ENCODE measurements at places on chromosomes 7 and 10.

GRCh38 chr10:64014281-64014680, 493.1 kb downstream of the REEP3 start:
- no peak for DNase-seq

- no peak for DNase-seq
Observed at GRCh38 chr7:129781928-129782817, 170.6 kb downstream of the UBE2H start.

GRCh38 chr7:86913709-86914108, 145.7 kb downstream of the ELAPOR2 start:
- peak; percentile 15 for DNase-seq

DNA sequence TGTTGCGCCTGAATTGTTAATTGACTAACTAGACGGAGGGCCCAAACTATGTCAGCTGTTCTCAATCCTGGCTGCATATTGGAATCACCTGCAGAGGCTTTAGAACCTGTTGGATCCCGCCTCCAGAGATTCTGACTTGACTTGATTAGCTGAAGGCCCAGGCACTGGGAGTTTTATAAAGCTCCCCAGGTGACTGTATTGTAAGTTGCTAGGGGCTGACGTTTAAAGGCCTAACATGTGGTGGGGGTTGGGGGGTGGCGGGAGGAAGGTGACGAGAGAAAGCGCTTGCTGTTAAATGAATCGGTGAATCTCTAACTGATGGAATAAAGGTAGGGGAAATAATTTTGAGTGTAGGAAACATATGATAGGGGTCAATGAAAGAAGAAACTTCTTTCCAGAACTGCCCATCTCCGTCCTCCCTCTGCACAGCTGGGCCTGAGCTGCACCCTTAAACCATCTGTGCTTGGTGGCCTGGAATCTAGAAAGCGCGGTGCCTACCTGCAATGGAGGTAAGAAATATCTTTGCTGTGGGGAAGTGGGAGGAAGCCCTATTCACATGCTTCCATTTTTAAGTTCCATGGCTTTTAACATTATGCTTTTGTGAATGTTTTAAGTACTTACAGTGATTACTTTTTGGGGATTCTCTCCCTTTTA, 225.0 kb upstream of the FAM3C start:
- no peak for DNase-seq

GRCh38 chr7:27241189-27242056, 1.2 kb upstream of the EVX1 start:
- no peak for DNase-seq

- DNase-seq, result peak; percentile 74
Observed at GRCh38 chr10:84429926-84430520, 101.6 kb downstream of the CCSER2 start.

GRCh38 chr10:88833723-88834122, 17.9 kb downstream of the ANKRD22 start:
- DNase-seq, result no peak

DNA sequence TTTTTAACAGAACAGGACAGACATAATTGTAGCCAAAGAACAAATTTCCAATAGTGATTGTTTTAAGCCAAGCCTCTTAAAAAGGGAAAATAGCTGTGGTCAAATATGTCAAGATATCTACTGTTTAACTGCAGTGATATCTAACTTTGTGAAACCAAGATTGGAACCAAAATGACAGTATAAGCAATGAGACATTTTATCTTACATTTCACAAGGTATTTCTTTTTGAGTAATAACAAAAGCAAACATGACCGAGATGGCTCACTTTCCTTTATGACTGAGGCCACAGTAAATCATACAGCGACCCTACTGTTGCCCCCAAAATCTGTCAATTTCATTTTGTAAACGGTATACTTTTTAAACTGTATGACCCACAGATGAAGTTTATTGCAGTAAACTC, 215.8 kb downstream of the MLLT10 start:
- DNase-seq, result peak; percentile 12

GRCh38 chr7:33262476-33262875, 133.1 kb downstream of the BBS9 start:
- DNase-seq, result no peak

DNA sequence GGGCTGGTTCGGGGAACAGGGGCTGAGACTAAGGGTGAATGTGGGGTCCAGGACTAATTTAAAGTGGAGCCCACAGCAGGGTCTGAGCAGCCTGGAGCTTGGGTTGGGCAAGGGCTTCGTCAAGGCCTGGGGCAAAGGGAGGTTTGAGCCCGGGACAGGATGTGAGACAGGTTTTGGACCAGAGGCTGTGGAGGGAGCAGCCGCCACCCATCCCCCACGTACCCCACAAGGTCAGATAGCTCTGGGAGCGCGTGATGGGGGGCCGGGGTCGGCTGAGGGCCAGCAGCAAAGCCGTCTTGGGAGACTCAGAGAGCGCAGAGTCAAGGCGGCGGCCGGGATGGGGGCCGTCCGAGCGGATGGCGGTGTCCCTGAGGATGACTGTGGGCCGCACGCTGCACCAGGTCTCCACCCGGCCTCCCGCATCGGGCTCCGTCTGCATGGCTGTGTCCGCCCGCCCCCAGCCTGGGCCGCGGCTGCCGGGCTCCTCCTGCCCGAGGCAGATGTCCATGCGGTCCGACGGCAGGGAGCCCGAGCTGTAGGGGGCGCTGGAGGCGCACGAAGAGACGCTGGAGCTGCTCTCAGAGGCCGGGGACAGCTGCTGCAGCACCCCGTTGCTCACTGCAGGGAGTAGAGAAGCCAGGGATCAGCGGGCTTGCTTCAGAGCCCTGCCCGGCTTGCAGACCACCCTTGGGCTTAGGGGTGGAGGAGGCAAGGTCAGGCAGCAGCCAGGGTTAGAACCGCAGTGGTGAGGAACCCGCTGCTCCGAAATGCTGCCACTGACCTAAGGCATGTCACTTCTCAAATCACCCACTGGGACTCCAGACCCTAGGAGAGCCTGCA, 12.1 kb downstream of the PDZD7 start:
- peak; percentile 88 for DNase-seq

- DNase-seq, result no peak
Observed at GRCh38 chr7:105060923-105061322, 46.9 kb downstream of the KMT2E start.

DNA sequence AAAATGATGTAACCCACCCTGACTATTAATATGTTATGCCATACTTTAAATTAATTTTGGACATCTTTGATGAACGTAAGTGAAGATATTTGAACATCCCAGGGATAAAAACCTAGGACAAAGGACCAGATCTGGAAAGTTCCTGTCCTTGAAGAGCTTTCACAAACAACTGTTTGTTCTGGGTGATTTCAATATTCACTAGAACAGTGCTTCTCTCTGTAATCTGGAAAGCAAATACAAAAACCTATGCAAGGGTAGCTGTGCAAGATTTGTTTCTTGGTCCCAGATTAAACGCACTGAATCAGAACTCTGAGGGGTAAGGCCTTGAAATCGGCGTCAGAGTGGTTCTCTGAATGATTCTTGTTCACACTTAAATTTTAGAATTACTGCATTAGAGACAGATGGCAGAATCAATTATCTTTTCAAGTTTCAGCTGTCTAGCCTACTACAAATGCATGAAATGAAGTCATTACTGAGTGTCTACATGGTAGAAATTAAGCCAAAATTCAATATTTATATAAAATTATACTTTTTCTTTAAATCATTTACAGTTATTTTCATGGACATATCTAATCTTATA, 69.6 kb upstream of the CSTF2T start:
- no peak for DNase-seq

- DNase-seq, result no peak
Observed at GRCh38 chr7:19853261-19853832, 79.9 kb upstream of the TMEM196 start.

GRCh38 chr10:26215935-26216584, 514 bp upstream of the GAD2 start:
- DNase-seq, result peak; percentile 7

- peak; percentile 37 for DNase-seq
Observed at GRCh38 chr7:82623812-82624211, 180.2 kb upstream of the CACNA2D1 start.

- no peak for DNase-seq
Observed at GRCh38 chr10:70907637-70908405, 19.5 kb upstream of the PCBD1 start.

DNA sequence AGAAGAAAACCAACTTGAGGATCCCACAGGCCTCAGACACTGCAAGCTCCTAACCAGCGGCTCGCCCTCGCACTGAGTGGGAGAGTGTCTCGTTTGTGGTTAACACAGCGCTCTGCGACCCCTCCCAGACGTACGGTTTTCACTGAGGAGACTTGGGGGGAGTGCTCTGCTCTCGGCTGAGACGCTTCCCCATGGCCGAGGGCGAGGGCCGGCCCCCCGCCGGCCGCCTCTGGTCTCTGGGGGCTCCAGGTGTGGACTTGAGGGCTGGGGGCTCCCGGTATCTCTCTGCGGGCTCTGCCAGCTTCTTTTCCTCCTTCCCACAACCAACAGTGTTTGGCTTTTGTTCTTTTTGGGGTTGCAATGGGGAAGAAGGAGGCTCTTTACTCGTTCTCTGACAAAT, 118.7 kb downstream of the LARP4B start:
- no peak for DNase-seq

GRCh38 chr7:134900166-134900982, 85.9 kb upstream of the AGBL3 start:
- no peak for DNase-seq

DNA sequence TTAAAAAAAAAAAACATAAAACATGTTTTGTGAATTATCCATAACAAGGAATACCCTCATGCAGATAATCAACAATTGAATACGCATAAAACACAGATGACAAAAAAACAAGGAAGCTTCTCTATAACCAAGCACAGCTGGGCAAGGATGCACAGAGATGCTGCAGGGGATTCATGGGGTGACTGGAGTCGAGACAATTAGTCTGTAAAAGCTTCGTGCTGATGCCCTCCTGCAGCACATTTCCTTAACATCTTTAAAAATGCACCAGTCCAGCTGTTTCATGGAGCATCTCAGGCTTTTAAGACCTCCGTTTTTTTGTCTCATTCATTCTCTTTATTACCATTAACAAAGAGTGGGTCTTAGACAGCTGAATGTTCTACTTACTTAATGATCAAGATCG, 794.0 kb upstream of the C7orf33 start:
- DNase-seq, result no peak

DNA sequence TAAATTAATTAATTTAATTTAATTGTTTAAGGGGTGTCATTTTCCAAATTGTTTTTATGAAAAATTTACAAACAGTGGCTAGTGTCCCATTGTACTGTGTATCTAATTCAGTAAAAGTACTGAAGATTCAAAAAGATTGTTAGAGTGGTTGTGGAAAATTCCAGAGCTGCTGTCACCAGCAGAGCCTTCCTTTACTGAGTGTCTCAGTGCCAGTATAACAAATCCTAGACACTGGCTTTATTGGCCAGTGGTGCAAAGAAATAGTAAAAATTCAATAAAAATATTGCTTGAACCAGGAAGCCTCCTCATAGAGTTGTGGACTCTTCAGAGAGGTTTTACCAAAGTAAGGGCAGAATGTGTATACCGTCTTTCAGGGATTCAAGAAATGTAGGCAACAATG, 23.1 kb upstream of the HERPUD2 start:
- no peak for DNase-seq

GRCh38 chr7:8379264-8379663, 54.1 kb upstream of the NXPH1 start:
- no peak for DNase-seq

Data from cardiac fibroblast (primary cell).